ENCODE measurements at places on chromosomes 4 and X.

GRCh38 chrX:148871422-148872160 lies 371.2 kb downstream of the AFF2 start:
- DNase-seq, result no peak

DNA sequence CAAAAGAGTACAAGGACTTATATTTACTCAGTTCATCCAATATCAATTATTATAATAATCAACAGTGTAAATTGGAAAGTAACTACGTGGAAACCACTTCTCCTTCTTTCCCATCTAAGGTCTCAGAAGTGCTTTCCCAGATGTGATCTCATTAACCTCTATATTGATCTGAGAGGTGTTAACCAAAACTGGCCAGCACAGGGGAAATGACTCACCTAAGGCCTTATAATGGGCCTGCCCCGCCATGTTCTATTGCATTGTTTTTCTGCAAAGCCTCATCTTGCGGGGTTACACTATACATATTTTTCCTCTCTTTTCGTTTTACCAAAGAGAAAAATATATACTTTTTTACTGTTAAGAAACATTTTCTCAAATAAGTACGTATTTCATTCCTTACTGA lies 20.5 kb downstream of the RAB40A start:
- DNase-seq, result no peak

DNA sequence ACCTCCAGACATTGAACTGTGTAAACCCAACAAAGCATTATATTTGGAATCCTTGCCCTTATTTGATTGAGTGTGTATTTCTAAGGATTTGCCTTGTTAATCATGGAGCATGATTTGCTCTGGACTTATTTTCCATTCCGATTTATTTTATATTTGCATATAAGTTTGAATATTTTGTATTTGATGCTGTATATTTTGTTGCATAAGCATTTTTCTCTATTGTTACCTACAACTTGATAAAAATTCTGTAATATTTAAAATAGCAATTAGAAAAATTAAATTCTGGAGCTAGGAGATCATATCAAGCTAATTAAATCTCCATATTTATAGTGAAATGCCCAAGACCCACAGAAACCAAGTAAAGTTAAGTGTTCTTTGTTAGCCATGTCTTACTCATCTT lies 47.2 kb downstream of the USO1 start:
- no peak for DNase-seq

- no peak for DNase-seq
Measured at GRCh38 chr4:121881158-121881557, 10.9 kb upstream of the BBS7 start.

- no peak for DNase-seq
Measured at GRCh38 chrX:66602381-66602938, 36.4 kb downstream of the EDA2R start.

GRCh38 chr4:154421618-154422017 lies 70.0 kb downstream of the DCHS2 start:
- no peak for DNase-seq

DNA sequence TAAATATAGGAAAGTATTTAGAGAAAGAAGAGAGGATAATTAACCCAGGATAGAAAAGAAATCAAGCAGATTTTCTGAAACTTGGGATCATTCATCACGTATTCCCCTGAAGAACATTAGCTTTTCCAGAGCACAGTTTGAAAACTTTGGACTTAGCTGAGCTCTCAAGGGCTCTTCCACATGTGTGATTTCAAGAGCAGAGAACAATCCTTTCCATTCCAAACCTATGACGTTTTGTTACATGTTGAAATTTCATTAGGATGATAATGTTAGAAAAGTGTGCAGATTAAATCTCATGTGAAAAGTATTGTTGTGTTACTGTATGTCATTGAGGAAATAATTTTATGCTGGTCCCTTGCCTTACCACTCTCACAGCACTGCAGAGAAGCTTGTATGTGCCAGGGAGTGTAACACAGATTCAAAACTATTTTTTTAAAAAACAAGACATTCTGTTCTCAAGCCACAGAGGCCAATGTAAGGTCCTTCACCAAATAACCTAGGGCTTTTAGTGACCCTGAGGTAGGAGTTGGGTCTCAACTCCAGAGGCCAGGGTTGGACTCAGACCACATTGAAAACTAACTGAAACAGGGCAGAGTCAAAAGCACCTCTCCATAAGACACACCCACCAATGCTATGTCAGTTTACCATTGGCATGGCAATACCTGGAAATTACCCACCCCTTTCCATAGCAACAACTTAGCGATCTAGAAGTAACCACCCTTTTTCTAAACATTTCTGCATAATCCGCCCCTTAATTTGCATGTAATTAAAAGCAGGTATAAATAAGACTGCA lies 141.3 kb downstream of the ANXA5 start:
- no peak for DNase-seq

DNA sequence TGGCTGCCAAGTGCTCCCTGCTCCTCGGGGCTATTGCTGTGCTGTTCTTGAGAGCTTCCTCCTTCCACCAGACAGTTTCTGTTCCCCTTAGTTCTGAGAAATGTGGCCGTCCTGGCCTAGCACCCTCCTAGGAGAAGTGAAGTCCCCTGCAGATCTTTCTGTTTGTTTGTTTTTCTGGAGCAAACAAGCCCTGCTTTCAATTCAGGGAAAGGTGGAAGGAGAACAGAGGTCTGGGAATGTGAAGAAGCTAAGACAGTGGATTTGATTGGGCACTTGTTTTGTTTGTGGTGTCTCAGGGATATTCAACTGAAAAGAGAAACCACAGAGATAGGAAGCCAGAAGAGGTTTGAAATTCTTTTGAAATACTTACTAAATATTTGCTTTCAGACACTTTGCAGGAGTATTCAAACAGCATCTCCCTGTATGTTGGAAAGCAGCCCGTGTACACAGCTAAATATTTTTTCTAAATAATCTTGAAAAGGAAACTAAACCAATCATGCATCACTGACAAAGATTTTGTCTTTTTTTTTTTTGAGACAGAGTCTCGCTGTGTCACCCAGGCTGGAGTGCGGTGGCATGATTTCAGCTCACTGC lies 36.5 kb upstream of the PPM1K start:
- DNase-seq, result no peak

GRCh38 chr4:46270986-46271596 lies 118.8 kb downstream of the GABRA2 start:
- no peak for DNase-seq

DNA sequence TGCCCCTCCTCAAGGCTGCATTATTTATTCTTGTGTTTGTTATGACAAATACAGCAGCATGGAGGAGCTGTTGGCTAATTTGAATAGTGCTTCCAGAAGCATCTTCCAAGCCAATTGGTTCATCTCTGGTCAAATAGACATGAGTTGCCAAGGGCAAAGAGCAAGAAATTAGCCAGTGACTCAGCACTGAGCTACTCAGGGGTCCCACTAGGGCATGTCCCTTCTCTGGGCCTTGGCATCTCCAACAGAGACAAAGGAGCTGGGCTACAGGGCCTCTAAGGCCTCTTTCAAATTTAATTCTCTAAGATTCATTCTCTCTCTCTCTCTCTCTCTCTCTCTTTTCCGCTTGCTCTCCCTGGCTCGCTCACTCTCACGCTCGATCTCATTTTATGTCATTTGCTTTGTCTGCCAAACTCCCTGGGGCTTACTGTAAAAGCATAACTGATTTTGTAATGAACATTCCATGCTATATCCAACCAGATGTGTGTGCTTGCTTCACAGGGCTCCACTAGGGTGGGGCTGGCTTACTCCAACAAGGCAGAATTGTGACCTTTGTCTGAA lies 86.7 kb upstream of the MAGEA4 start:
- DNase-seq, result no peak

GRCh38 chrX:19602866-19603622 lies 87.7 kb upstream of the MAP3K15 start:
- no peak for DNase-seq

GRCh38 chr4:144208074-144208473 lies 67.6 kb upstream of the GYPA start:
- no peak for DNase-seq

DNA sequence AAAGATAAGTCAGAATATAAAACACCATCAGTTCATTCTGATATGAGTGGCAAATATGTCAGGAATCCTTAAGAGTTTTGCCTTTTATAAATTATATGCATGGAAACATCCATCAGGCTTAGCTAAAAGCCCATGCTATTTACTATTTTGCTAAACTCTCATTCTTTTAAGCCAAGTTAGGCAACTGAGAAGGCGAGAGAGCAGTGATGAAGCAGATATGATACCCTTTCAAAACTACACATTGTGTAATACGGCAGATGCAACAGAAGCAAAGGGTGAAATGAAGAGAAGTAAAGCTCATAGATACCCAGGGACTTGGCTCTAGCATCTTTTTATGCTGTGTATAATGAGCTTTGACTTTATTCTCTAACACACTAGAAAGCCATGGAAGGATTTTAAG lies 95.8 kb downstream of the SLIT2 start:
- DNase-seq, result no peak

- DNase-seq, result no peak
Measured at GRCh38 chr4:38728631-38729141, 54.1 kb downstream of the TLR10 start.

- DNase-seq, result no peak
Measured at GRCh38 chr4:179596621-179597020, 2154.4 kb upstream of the AGA start.

- DNase-seq, result no peak
Measured at GRCh38 chr4:81981218-81981617, 392.6 kb downstream of the HNRNPD start.

GRCh38 chr4:40963897-40964478 lies 214.2 kb downstream of the NSUN7 start:
- no peak for DNase-seq

DNA sequence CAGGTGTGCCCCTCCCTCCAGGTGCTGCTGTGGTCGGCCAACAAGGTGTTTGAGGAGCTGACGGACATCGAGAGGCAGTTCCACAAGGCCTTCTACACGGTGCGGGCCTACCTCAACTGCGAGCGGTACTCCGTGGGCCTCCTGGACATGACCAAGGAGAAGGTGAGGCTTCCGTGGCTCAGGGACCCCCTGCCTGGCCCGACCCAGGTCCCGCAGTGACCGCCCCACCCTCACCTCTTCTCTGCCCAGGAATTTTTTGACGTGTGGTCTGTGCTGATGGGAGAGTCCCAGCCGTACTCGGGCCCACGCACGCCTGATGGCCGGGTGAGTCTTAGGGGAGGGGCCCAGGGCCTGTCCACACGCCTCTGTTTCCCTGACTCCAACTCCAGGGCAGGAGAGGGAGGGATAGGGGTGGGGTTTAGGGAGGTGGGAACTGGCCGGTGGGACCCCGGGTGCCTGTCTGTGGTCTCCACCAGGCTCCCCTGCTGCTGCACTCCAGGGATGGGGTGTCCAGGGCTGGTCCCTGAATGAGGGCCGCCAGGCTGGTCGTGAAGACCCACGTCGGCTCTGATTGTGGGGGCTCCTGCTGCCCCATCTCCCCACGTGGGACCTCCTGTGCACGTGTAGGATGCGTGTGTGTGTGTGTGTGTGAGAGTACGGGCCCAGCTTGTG lies 20.1 kb downstream of the ATP5ME start:
- no peak for DNase-seq

DNA sequence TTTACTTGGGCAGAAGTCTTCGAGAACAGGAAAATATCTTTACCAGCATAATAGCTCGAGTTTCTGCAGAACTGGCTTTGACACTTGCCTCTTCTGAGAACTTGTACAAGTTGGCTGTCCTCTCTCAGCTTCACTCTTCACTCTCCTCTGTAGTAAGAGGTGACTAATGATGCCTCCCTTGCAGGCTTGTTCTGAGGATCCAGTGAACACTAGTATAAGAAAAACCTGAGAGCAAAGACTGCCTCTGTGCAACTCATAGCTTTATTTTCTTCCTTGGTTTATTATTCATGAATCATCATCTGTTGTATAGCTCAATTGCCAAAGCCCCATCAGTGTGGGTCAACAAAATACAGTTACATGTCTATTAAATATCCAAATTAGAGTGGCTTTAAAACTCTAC lies 266.7 kb upstream of the CLNK start:
- no peak for DNase-seq

- no peak for DNase-seq
Measured at GRCh38 chr4:173424899-173425805, 26.2 kb upstream of the SCRG1 start.

GRCh38 chr4:78781924-78782323 lies 5.8 kb downstream of the BMP2K start:
- no peak for DNase-seq

GRCh38 chr4:88177983-88178625 lies 19.7 kb upstream of the ABCG2 start:
- no peak for DNase-seq
